ENCODE measurements at places on chromosomes 13 and 19.
A peak's percentile ranks its signal among the peaks of the same experiment; 100 is the strongest.

- DNase-seq = no peak
Observed at GRCh38 chr13:43232144-43232872, 208.9 kb downstream of the DNAJC15 start.

DNA sequence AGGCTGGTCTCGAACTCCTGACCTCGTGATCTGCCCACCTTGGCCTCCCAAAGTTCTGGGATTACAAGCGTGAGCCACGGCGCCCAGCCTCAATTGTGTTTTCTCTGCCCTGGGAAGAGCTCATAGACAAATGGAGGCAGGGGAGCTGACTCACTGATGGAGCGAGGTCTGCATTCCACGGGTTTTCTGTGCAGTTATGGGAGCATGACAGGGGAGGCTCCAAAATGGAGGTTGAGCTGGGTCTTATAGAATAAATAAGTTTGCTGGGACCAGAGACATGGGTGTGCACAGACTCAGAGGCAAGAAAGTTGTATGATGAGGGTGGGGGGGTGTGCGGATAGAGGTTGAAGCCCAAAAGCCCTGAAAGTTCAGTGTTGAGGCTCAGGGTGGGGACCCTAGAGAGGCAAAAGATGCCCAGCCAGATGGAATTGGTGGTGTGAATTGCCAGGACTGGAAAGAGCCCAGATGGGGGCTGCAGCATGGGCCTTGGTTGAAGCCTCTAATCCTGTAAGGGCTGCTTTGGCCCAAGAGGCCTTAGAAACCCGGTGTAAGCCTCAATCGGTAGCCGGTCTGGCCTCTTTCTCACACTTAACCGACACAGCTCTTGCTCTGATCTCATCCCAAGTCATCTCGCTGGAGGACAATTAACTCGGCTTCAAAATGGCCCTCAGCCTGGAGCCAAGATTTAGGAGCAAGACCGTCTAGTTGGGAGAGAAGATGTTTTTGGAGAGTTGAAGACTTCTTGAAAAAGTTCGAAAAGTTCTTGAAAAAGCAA, 1.9 kb downstream of the TPM4 start:
- no peak for DNase-seq

DNA sequence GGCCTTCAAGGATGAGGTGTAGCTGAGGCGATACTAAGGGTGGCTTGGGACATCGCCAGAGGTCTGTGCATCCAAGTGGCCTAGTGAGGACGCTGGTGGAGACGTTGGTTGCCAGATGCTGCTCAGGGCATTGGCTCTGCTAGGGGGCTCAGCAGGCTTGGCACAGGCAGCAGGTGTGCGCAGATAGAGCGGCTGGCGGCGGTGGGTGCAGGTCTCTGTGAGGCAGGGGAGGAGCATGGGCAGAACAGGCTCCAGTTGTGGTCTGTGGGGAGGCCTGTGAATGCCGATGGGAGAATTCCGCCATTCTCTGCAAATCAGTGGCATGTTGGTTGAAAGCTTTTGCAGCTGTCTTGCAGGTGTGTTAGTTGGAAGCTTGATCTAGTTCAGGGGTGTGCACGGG, 21.2 kb downstream of the PRAM1 start:
- no peak for DNase-seq

DNA sequence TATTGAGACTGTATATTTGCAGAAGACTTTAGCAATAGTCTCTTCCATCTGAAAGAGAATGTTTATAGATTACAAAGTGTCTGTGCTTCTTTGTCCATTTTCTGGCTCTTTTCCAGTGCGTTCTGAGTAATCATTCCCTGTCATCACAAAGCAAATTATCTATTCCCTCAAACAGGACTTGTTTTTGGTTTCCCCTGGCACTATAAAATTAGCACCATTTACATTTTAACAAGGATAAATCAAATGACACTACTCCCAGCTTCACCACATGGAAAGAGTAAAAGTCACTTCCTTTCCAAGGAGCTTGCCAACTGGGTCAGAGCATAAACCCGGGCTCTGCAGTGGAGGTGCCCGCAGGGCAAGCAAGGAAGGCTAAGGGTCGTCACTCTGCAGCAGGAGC, 88.1 kb downstream of the SHISA2 start:
- DNase-seq = no peak

DNA sequence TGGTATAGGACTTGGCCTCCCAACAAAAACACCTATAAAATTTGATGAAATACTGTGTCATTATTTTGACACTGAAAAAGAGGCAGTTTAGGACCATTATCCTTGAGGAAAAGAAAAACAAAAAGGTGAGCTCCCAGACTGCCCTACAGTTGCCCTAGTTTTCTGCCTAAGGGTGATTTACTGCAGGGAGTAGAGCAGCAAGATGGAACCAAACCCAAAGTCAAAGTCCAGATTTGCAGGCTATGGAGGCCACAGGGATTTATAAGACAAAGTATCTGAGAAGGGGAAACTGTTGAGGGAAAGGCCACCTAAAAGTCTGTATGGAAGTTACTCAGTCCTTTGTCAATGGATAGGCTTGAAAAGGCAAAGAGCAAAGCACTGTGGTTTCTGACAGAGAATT, 112.4 kb upstream of the TRPC4 start:
- no peak for DNase-seq

- DNase-seq = peak; percentile 61
Observed at GRCh38 chr19:47296036-47296435, 13.6 kb upstream of the C5AR1 start.

- no peak for DNase-seq
Observed at GRCh38 chr13:40755082-40755700, 15.8 kb downstream of the MRPS31 start.

GRCh38 chr19:47633517-47633916, 24.6 kb downstream of the BICRA start:
- no peak for DNase-seq

DNA sequence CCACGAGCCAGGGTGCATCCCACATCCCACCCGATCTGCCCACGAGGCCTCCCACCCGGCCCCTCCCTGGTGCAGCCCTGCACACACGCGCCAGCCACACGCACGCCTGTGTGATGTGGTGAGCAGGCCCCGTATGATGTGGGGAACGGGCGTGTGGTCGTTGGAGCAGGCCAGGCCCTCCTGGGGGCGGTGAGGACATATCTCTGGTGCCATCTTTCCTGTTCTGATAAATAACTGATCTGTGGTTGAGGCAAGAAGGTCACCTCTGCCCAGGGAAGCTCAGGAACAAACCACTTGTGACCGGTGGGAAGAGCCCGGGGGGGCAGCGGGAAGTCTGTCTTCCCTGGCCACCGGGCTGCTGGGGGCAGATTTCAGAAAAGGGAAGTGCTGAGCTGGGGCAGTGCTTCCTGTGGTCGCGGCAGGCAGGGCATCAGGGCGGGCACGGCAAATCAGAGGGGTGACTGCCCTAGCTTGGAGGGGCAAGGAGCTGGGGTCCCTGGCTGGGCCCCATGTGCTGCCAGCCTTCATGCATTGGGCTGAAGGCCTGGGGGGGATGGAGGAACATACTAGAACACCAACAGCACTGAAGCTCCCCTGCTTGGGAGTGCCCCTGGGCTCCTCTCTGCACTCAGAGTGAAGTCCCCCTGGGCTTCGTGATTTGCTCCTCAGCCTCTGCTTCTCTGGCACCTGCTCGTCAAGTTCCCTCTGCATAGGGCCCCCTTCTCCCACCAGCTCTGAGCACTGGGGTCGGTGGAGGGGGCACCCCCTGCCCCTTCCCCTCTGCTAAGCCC, 35.2 kb upstream of the SLC7A10 start:
- no peak for DNase-seq

DNA sequence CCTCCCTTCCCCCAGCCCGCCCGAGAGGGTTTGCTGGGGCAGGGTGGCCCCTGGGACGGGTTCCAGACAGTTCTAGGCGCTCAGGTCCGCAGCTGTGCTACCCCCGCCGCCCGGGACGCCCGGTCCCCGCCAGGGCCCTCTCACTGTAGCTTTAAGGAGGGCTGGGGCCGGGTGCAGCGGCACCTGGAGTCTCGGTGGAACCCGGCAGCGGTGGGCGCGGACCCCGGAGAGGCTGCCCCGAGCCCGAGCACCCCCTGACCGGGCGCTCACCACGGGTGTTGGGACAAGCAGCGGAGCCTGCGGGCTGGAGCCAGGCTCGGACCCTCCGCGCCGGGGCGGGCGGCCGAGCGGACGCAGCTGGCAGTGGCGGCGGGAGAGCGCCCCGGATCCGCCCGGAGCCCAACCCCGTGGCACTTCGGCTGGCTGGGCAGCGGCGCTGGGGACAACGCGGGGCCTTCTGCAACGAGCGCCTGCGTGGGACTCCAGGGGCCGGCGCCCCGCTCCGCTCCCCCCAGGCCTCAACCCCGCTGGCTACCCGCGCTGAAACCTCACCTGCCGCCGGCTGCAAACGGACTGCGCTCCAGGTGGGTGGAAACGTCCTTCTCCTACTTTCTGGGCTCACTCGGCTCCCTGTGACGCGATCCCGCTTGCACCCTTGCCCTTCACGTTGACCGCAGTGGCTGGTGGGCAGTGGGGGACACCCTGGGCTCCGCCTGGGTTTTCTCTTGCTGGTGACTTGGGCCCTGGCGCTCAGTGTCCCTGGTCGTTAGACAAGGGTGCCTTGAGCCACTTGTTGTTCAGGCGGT, 81.1 kb downstream of the ZNF429 start:
- DNase-seq = no peak

GRCh38 chr13:39616087-39616694, 13.2 kb upstream of the LHFPL6 start:
- no peak for DNase-seq

Data from activated CD8-positive, alpha-beta memory T cell treated with anti-CD3 and anti-CD28 coated beads for 4 hours (primary cell).